Fibroblast of lung (primary cell): ENCODE measurements at places on chromosomes 16 and 17.
A peak's percentile ranks its signal among the peaks of the same experiment; 100 is the strongest.

DNA sequence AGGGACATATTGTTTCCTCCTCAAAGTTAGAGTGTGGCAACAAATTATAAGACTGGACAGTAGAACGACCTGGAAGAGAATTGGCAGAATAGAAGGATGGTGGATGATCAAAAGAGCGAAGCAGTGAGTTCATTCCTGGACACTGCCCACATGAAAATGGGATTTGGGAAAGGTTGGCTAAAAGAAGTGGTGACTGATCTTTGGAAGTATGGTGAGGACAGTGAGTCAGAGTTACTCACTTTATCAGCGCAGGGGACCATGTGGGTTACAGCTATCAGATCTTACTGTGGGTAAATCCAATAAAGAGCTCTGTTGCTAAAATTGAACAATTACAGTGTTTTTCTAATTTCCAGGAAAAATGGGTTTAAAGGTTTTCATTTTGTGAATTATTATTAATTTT lies 2.7 kb upstream of the TANC2 start:
- DNase-seq: peak; percentile 93

- no peak for DNase-seq
Observed at GRCh38 chr17:77327566-77328464, 187.0 kb downstream of the SEC14L1 start.

- DNase-seq: no peak
Observed at GRCh38 chr16:14492614-14493013, 137.4 kb downstream of the PARN start.

GRCh38 chr17:48586355-48587258 lies 3.4 kb downstream of the HOXB3 start:
- peak; percentile 57 for DNase-seq

DNA sequence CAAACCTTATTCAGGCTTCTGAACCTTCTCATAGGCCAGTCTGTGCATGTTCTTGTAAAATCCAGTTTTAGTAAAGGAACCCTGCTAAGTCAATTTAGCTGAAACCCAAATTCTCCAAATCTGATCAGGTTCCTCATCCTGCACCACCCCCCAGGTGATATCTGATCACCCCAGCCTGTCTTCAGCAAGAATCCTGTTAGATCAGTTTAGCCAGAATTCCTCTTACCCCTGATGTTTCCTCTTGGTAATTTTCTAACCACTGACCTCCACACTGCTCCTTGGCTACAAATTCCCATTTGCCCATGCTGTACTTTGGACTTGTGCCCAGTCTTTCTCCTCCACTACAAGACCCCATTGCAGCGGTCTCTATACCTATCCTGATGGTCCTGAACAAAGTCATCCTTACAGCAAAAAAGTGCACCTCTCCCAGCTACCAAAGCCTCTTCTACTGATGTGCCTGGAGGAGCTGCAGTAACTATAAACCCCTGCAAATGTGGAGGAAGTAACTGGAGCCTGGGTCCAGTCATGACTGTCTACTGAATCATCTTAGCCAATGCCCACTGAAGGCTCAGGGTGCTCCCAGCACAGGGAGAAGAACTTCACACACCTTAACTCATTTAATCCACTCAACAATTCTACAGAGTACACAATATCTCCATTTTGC lies 23.8 kb downstream of the TEX14 start:
- DNase-seq: no peak

GRCh38 chr17:57402681-57403180 lies 146.4 kb downstream of the MSI2 start:
- no peak for DNase-seq

DNA sequence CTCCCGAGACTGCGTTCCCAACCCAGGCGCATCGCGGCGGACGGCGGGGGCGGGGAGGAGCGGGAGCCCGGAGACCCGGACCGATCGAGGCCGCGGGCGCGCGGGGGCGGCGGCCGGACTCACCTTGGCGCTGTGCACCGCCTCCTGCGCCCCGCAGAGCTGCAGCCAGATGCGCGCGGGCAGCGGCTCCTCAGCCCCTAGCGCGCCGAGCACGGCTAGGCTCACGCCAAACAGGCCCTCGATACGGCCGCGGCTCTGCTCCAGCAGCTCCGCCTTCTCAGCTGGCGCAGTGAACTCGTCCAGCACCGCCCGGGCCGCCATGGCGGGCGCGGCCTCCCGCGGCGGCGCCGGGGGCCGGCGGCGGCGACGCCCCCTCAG lies 339 bp downstream of the N4BP1 start:
- peak; percentile 60 for DNase-seq

DNA sequence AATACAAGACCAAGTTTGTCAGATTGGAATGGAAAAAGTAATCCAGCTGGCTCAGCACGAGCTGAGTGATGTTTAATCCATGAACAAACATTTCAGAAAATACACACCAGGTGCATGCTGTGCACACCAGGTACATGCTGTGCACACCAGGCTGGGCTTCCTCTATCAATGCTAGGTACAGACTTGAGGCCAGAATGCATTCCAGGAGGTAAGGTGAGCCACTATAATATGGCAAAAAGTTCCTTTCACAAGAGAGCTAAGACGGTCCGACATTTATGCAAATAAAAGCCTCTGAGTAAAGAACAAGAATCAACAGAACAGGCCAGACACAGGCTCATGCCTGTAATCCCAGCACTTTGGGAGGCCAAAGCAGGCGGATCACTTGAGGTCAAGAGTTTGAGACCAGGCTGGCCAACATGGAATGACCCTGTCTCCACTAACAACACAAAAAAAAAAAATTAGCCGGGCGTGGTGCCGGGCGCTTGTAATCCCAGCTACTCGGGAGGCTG lies 128.2 kb downstream of the ZNF778 start:
- no peak for DNase-seq

GRCh38 chr16:56916571-56917403 lies 15.2 kb upstream of the HERPUD1 start:
- DNase-seq: no peak

- peak; percentile 99 for DNase-seq
Observed at GRCh38 chr16:87457709-87458423, 35.0 kb downstream of the ZCCHC14 start.

GRCh38 chr16:86869288-86870022 lies 291.1 kb downstream of the FOXL1 start:
- no peak for DNase-seq

DNA sequence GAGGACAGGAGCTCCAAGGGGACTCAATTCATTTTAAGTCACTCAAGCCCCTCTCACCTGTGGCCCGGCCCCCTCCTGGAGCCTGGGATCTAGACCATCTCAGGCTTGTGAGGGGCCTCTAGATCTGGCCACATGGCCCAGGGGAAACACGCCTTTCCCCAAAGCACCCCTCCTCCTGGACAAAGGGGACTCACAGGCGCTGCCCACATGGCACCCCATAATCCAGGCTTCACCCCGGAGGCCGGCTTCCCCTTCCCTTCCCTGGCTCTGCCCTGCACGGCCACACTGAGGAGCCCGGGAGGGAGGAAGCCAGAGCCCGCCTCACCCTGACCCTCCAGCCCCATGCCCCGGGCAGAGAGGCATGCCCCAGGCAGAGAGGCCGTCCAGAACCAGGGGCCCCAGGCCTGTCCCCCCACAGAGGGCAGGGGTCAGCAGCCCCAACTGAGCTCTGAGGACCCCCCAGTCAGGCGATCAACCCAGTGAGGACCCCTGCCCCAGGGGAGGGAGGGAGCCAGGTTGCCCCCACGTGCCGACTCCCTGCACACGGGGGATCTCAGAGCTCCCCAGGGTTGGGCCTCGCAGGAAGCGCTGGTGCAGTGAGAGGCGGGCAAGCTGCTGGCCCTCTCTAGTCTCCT lies 10.9 kb downstream of the HS3ST6 start:
- DNase-seq: no peak

DNA sequence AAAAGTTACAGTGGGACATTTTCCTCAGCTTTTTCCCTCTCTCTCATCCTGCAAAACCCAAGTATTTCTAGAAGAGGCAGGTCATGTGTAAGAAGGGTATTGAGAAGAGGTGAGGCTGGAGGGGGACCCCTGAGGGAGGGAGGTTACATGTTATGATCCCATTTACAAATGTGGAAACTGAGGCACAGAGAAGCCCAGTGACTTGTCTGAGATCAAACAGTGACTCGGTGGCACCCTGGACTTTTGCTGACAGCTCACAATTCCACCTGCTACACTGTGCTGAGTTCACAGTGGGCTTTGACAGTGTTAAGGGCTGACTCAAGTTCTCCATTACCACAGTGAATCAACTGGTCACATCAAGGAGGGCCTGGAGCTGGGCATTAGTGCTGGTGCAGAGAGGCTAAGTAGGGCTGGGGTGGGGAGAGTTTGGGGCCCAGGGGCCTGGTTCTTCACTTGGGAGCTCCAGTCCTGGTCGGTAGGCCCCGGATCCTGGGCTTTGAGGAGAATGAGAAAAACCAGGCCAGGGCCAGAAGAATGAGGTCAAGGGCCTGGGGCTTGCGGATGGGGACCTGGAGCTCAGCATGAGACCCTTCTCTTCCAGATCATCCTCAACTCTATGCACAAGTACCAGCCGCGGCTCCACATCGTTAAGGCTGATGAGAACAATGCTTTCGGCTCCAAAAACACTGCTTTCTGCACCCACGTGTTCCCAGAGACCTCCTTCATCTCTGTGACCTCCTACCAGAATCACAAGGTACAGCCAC lies 26.0 kb downstream of the TBX4 start:
- no peak for DNase-seq

DNA sequence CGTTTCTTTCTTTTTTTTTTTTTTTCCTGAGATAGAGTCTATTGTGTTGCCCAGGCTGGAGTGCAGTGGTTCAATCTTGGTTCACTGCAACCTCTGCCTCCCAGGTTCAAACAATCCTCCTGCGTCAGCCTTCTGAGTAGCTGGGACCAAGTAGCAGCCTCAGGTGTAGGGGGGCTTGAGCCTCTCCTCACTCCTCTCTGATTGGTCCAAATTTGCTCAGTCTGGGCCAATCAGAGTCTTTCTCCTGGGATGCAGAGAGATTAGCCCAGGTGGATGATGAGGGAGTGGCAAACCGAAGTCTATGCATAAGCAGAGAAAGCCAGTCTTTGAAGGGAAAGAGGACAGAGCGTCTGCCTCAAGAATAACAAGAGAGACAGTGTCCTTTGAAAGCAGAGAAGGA lies 99.0 kb downstream of the BMERB1 start:
- DNase-seq: no peak

DNA sequence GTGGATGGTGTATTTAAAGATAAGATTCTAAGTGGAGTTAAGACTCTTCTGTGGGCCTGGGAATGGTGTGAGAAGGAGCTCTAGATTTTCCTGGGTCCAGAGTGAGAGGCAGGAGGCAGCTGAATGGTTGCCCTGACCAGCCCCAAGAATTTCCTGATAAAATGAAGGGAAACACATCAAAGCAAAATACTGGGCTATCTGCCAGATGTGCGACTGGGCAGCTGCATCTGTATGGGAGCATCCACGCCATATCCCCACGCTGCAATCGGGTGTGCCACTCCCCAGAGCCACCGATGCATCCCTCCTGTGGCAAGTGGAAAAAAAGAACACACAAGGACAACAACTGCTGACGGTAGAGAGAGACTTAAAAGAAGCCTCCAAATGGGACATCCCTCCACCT lies 84.3 kb upstream of the COX10 start:
- no peak for DNase-seq

DNA sequence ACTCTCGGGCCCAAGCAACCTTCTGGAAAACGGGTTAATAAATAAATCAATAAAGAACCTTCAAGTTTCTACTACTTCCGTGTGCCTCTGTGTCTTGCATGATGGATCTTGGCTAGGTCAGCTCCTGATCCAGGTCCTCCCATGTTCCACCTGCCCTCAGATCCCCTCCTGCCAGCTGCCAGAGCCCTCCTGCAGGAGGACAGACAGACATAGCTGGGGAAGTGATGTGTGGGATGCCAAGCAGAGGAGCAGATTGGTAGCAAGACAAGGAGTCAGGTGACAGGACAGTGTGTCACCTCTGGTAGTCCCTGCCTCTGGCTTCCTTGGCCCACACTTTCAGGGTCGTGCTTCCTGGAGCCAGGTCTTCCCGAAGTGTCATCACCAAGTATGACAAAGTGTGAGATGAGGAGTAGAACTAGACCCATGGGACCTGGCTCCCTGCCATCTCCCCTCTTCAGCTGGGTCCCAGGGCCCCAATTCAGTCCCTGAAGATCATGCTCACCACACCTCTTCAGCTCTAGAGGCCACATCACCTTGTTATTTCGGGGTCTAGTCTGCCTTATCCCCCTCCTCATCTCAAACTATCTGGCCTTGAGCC lies 1.0 kb upstream of the EPN3 start:
- no peak for DNase-seq

GRCh38 chr17:28484296-28484695 lies 10.9 kb downstream of the SLC13A2 start:
- DNase-seq: no peak

- no peak for DNase-seq
Observed at GRCh38 chr17:79104898-79105600, 30.4 kb downstream of the ENGASE start.

GRCh38 chr17:56602292-56603130 lies 9.0 kb downstream of the NOG start:
- DNase-seq: no peak

DNA sequence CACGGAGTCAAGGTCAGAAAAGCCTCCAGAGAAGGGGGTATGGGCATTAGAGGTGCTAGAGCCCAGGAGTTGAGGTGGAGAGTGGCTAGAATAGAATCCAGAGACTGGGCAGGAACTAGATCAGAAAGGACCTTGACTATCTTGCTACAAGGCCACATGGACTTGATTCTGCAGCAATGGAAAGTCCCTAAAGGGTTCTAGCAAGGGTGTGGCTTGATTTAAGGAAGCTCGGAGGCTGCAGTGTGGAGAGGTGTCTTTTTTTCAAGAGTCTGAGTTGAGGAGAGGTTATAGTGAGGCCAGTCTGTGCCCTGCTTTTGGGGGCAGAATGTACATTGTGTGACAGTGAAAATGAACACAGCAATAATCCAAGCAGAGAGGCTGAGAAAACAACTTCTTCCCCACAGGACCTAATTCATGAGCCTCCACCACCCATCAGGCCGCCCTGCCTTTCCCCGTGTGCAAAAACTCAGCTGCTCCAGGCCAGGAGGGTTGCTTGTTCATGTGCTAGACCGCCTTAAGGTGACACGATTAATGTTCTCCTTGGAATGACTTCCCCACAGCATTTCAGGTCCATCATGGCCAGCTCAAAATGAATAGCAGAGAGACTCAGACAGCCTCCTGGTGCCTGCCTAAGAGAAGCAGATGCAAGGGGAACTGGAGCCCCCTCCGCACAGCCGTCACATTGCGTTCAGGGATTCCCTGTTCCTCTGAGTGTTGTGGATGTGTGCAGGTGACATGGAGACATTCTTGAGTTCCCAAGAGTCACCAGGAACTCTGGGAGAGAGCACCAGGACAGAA lies 8.7 kb upstream of the BEAN1 start:
- no peak for DNase-seq

GRCh38 chr16:48165961-48166578 lies 10.3 kb upstream of the ABCC12 start:
- DNase-seq: no peak

- peak; percentile 71 for DNase-seq
Observed at GRCh38 chr16:68064791-68065365, 20.3 kb upstream of the NFATC3 start.

- DNase-seq: peak; percentile 45
Observed at GRCh38 chr17:1813088-1813487, 16.6 kb downstream of the SMYD4 start.
